ENCODE measurements at places on chromosomes 5 and 9.

GRCh38 chr5:80082731-80083100 is 47.6 kb downstream of the THBS4 start:
- DNase-seq, result no peak

DNA sequence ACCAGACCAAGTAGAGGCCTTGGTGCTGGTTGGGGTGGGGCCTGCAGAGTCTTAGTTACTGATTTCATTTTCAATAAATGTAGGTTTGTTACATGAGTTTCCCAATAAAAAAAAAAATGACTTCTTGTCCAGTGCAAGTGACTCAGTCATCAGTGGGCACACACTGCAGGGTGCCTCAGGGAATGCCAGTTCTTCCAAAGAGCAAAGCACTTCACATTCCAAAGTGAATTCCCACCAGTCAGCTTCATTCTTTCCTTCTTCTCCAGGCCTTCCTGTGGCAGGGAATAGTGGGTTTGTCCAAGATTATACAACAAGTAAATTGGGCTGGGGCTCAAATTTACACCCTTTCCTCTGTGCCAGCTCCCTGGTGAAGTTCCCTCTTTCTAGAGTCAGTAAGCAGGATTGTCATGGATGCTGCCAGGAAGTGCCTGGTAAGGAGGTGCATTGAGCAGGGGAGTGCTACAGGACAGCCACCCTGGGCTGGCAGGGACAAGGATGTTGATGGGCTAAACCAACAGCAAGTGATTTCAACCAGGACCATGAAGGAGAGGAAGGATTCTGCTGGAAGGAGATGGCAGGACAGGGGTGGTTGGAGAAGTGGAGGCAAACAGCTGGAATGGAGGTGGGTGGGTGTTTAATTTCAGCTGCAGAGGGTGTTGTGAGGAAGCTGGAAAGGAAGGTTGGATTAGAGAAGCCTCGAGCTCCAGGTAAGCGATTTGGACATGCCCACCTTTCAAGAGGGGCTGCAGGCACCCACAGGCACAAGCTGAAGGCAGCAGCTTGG is 3.7 kb upstream of the B4GALT7 start:
- DNase-seq, result no peak

DNA sequence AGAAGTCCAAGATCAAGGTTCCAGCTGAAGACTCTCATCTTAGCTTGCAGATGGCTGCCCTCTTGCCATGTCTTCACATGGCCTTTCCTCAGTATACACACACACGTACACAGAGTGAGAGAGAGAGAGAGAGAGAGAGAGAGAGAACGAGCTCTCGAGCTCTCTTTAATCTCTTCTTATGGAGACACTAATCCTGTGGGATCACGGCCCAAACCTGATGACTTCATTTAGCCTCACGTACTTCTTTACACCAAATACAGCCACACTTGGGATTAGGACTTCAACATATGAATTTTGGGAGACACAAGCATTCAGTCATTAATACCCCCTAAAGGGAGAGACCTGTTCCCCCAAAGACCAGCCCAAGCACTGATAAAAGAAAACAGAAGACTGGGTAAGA is 42.8 kb downstream of the SIL1 start:
- no peak for DNase-seq

DNA sequence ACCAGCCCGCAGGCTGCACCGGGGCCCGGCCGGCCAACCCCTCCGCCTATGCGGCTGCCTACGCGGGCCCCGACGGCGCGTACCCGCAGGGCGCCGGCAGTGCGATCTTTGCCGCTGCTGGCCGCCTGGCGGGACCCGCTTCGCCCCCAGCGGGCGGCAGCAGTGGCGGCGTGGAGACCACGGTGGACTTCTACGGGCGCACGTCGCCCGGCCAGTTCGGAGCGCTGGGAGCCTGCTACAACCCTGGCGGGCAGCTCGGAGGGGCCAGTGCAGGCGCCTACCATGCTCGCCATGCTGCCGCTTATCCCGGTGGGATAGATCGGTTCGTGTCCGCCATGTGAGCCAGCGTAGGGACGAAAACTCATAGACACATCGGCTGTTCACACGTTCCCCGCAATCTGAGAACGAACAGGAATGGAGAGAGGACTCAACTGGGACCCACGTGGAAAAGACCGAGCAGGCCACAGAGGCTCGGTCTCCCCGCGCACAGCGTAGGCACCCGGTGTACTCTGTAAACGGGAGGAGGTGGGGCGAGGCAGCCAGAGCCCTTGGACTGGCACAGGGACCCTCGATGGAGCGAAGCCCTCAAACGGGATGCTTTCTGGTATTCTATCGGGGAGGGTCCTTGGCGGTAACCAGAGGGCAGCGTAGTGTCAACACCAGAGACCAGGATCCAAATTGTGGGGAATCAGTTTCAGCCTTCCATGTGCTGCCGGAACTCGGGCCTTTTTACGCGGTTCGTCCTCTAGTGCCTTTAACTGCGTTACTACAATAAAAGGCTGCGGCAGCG is 1.9 kb downstream of the FOXE1 start:
- DNase-seq, result no peak

DNA sequence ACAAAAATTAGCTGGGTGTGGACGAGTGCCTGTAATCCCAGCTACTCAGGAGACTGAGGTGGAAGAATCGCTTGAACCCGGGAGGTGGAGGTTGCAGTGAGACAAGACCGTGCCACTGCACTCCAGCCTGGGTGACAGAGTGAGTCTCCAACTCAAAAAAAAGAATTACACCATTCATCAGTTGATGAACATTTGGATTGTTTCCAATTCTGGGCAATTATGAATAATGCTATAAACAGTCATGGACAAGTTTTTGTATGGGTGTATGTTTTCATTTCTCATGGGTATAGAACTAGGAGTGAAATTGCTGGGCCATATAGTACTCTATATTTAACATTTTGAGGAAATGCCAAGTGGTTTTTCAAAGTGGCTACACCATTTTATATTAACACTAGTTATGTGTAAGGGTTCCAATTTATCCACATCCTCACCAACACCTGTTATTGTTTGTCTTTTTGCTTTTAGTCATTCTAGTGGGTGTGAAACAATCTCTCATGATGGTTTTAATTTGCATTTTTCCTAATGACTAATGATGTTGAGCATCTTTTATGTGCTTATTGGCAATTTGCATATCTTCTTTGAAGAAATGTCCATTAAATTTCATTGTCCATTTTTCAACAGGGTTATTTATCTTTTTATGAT is 9.0 kb upstream of the CCDC125 start:
- DNase-seq, result no peak

- DNase-seq, result no peak
Observed at GRCh38 chr9:36717276-36717675, 144.6 kb downstream of the MELK start.

- no peak for DNase-seq
Observed at GRCh38 chr9:127963041-127963358, 17.8 kb downstream of the EEIG1 start.

GRCh38 chr5:141641634-141642267 is 5.0 kb downstream of the RELL2 start:
- DNase-seq, result peak; percentile 43

DNA sequence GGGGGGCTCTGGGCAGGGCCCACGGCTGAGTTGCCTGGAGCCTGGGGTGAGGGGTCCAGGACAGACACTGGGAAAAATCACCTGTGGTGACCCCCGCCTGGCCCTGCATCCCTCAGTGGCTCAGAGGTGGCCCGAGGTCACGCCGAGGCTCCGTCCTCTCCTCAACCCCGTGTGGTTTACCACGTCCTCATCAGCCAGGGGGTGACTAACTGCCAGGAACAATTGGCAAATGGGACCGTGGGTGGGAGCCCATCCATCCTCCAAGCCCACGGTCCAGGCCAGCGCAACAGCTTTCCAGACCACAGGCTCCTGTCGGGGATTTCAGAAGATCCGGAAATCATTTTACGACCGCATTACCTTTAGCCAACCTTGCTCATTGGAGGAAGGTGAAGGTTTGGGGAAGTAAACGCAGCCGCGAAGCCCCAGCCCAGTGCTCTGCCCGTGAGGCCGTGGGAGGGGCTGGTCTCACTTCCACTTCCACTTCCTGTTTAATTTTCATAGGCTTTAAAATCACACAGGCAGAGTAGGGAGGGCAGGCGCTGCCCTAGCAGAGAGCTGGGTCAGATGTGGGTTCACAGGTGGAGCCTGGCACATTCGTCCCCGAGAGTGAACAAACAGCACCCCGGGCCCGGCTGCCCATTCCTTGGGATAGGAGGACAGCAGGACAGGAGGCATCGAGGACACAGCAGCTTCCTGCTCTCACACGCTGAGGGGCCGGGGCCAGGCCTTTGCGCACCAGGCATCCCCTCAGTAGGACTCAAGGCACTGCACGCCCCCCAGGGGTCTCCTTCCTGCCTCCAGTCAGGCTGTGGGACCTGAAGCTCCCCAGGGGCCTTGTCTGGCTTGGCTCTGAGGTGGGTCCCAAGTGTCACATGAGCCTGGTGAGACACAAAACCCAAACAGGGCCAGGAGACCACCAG is 19.8 kb upstream of the SLC9A3 start:
- no peak for DNase-seq

- DNase-seq, result no peak
Observed at GRCh38 chr5:90590-91547, 1.1 kb upstream of the PLEKHG4B start.

DNA sequence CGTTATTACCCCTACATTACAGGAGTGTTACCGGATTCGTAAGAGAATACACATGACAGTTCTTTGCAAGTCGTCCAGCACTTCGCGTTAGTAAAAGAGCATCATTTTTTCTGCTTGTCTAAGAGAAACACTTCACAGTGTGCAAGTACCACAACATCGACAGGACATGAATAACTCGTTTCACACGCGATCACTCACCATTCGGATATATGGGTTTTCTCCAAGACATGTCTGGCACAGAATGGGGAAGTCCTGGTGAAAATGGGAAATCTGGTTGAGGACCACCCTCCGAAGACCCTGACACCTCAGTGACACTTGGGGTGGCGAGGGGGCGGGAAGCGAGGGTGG is 642 bp downstream of the RBM22 start:
- no peak for DNase-seq

- DNase-seq, result no peak
Observed at GRCh38 chr9:98142182-98142907, 23.3 kb upstream of the TRIM14 start.

DNA sequence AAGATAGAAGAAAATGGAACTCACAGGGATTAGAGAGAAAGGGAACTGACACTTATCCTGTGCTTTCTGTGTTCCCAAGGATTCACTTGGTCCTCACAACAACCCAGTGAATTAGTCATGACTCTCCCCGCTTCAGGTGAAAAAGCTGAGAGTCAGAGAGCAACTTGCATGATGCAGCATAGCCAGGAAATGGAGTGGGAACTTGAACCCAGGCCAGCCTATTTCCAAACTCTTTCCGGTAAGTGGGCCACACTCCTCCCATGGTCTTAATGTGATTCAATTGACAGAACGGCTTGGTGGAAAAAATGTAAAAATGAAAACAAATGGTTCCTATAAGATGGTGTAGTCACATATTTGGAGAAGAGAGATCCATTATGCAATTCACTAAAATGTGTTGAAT is 45.9 kb upstream of the CEMIP2 start:
- no peak for DNase-seq

DNA sequence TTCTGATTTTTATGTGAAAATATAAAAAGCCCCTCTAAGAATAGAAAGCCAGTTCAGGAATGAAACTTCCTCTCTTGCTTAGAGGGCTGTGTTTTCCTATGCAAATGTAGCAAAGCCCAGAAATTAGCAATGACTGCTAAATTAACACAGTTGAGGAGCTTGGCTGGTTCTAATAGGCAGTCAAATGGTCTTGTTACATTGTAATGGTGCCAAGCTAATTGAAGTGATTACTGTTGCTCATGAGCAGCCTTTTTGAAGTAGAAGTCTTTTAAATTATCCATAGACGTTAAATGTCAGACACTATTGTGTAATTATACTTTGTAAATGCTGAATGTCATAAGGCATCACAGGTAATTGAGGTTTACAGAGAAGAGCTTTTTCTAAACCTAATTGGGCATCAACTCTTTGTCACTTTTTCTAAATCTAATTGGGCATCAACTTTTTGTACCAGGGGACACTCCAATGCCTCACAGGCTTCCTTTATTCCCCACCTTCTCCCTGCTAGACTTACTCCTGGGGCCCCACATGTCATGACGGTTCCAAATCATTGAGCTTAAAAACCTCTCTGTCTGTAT is 229.1 kb downstream of the PSAT1 start:
- no peak for DNase-seq

GRCh38 chr5:107422494-107422893 is 248.2 kb downstream of the EFNA5 start:
- no peak for DNase-seq

DNA sequence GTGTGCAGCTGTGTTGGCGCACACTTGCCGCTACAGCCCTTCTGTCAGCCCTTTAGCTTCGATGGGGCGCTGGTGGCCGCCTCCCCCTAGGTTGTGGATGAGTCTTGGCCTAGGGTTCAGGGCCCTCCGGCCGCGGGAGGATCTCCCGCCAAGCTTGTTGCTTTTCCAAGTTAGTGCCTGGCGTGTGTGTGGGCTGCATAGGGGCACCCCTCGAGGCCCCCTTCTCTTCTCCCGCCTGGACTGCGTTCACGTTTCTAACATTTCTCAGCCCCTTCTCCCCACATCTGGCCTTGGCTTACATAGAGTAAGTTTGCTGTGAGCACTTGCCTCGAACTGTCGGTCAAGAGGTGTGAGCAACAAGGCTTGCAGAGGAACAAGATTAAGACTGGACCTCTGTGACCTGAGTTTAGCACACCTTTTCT is 413 bp upstream of the OXCT1 start:
- no peak for DNase-seq

Data from SW 1271 (cell line).